ENCODE measurements at places on chromosomes 1 and 21.

DNA sequence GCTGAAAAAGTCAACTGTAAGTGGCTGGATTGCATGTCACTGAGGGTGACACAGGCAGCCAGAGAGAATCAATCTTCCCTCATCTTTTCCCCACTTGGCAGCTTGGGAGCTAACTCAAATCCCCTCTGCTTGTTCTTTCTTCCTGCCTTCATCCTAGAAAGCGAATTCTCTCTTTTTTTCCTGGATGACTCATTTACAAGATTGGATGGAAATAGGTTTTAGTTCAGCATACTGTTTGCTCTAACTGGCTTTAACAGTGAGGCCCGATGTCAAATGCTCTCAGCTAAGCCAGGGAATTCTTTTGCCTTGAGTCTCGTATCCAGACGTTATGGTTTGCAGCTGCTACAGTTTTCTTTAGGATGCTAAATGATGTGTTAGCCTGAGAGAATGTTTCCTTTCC lies 72.7 kb downstream of the HUNK start:
- no peak for DNase-seq

- no peak for DNase-seq
Observed at GRCh38 chr1:228175316-228176023, 9.9 kb downstream of the IBA57 start.

GRCh38 chr1:14970115-14970798 lies 183.3 kb upstream of the TMEM51 start:
- no peak for DNase-seq

DNA sequence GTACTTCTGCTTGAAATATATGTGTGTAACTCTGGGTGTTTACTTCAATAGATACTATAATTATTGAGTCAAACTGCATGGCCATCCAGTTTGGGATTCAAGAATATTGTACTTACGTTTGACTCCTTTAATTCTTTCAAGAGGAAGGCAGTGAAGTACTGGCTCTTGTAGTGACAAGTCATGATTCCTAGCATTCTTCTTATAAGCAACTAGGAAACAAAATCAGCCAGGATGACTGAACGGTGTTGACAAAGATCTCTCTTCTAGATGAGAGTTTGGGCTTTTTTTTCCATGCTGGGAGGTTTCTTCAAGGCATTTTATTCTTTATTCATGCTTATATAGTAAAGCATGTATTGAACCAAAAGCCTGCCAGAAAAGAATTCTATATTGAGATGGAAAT lies 58.3 kb downstream of the CLEC20A start:
- no peak for DNase-seq

DNA sequence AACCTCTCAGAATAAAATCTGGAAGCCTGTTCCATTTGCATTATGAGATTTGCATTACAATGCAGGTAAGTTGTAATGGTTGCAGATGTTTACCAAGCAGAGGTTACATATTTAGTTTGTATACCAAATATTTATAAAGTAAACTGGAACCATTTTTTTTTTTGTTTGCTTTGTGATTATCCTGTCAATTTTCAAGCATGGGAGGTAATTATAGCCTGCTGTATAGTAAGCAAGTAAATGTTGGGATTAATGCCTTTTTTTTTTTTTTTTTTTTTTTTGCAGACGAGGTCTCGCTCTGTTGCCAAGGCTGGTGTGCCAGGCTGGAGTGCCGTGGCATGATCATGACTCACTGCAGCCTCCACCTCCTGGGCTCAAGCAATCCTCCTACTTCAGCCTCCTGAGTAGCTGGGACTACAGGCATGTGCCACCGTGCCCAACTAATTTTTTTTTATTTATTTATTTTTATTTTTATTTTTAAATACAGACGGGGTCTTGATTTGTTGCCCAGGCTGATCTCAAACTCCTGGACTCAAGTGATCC lies 21.0 kb downstream of the NFYC start:
- no peak for DNase-seq

DNA sequence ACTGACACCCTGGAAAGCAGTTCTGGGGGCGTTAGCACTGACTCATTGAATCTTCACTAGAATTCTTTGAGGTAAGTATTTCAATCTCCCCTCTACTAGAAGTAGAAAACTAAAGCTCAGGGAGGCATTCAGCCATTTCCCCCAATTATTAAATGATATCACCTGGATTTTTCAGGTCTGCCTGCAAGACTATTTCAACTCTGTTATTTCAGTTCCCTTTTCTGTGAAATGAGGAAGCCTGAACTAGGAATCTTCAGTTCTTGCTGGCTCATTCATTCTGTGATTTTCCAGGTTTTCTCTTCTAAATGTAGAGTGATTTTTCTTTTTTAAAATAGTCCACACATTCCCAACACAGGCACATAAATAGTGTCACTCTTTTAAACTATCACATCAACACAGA lies 337.0 kb upstream of the NR5A2 start:
- DNase-seq = no peak

DNA sequence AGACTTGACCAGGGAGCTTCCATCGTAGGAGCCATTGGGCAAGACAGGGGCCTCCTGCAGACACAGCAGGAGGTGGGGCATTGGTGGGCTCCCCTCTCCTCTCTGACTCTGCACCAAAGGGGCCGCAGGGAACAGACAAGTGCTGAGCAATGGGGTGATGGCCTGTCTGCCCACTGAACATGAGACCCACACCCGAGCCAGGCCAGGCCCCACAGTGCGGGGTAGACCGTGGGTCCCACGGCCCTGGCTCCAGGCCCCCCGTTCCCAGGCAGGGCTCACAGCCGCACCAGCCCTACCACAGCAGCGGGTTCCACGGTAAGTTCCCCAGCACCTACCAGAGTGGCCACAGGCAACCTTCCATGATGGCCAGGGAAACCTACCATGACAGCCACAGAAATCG lies 45.9 kb downstream of the CHD5 start:
- no peak for DNase-seq

- no peak for DNase-seq
Observed at GRCh38 chr1:236429715-236430274, 35.7 kb downstream of the EDARADD start.

GRCh38 chr1:175857756-175858155 lies 114.4 kb upstream of the TNR start:
- DNase-seq = no peak

GRCh38 chr1:56837244-56837939 lies 17.2 kb upstream of the C8A start:
- DNase-seq = no peak

- DNase-seq = no peak
Observed at GRCh38 chr1:20371883-20372282, 81.2 kb downstream of the VWA5B1 start.

DNA sequence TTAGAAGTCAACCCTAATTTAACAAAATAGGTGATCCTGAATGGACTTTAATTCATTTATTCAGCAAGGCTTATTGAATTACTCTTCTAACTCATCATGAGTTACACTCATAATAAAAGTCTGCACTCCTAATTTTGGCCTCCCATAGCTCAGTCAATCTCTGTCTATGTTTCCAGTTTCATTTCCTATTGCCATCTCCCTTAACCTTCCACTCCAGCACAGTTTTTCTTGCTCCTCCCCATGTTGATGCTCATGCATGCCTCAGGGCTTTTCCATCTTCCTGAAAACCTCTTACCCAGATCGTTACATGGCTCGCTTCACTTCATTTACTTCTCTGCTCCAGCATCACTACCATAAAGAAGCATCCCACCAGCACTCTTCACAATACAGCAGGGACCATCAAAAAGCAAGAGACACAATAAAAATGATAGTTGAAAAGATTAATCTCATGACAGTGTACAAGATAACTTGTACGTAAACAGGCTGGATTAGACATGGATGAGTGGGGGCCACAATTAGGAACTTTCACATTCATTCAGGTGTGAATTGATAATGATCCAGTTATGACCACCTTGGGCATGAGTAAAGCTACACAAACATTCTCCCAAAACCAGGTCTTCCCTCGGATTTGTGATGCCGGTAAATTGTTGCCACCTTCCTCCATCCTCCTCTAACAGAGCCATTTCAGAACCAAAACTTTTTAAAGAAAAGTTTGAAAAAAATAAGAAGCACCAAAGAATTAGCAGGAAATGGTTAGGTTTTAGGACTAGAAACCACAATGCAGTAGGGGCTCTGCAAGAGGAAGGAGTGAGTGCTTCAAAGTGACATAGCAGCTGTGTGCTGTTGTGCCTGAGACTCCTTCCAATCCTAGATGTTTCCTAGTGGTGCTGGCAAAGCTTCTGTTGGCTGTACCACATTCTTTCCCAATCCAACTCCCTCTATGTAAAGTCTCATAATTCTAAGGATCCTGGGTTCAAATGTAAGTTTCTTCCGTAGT lies 89.8 kb downstream of the OLFML2B start:
- no peak for DNase-seq

- DNase-seq = no peak
Observed at GRCh38 chr1:87346130-87346814, 17.6 kb downstream of the LMO4 start.

Data from activated gamma-delta T cell treated with anti-CD3 and anti-CD28 coated beads, Interleukin-2, amount 50 U/mL, for 16 hours (primary cell).